Stimulated activated CD8-positive, alpha-beta memory T cell treated with anti-CD3 and anti-CD28 coated beads, Interleukin-7, amount 100 ng/mL, for 1 hour (primary cell): ENCODE measurements at places on chromosomes 7 and 10.

DNA sequence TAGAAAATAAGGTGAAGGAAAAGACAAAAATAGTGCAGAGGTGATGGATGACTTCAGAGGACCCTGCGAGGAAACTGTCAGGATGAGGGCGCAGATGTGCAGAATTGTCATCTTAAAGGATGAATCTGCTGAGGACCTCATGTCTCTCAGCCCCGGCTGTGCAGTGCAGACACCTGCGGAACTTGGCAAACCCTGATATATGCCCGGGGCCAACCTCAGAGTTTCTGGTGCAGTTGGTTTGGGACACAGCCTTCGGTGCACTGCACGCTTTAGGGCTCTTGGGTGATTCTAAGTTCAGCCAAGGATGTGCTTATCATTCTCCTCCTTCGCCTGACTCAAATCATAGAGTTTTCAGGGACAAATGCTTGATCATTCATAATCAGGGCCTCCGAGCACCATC lies 310.1 kb downstream of the TCERG1L start:
- no peak for DNase-seq

DNA sequence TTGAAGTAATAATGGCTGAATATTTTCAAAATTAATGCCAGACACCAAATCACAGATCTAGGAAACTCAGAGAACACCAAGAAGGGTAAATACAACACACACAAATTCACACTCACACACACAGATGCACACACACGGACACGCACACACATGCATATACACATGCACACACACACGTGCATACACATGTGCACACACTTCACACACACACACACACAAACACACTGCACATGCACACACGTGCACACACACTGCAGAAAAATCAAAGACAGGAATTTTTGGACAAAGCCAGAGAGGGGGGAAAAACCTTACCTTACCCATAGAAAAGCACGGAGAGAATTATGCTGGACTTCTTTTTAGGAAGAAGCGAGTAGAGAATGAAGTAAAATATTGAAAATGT lies 547.4 kb downstream of the PTPRN2 start:
- DNase-seq = no peak

DNA sequence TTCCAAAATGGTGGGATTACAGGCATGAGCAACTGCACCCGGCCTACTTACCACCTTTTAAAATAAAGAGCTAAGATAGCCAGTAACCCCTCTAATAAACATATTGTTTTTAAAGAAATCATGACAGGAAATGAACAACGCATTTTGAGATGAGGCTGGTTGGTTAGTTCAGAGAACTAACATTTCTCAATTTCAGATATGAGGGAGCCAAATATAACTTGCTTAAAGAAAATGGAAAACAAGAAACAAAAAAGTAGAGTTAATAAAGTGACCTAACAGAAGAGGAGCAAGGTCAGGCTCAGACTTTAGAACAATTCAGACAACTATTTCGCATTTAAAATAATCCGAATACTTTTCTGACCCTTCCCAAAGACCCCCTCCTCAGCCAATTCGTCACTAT lies 254.9 kb upstream of the PHF14 start:
- no peak for DNase-seq

DNA sequence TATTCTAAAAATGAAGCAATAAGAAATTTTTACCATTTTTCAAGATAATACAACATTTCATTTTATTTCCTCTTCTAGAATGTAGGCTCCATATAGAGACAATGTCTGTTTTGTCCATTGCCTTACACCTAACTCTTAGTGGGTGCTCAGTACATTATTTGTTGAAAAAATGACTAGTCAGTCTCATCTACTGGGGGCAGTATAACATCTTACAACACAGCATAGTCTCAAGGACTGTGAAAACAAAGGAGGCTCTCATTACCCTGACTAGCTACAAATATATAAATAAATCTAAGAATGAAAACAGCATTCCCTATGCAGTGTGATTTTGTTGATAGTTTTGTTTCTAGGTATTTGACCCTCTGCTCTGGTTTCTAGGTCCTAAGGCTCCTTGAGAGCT lies 11.6 kb downstream of the CRPPA start:
- no peak for DNase-seq

GRCh38 chr7:37009125-37009675 lies 284.9 kb upstream of the AOAH start:
- no peak for DNase-seq

- DNase-seq = no peak
Observed at GRCh38 chr7:113000316-113001020, 86.2 kb downstream of the GPR85 start.

DNA sequence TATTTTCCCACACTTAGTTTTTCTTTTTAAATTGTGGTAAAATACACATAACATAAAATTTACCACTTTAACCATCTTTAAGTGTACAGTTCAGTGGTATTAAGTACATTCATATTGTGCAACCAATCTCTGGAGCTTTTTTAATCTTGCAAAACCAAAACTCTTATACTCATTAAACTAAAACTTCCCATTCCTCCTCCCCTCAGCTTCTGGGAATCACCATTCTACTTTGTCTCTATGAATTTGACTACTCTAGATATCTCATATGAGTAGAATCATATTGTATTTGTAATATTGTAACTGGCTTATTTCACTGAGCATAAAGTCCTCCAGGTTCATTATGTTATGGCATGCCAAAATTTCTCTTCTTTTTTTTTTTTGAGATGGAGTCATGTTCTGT lies 86.4 kb upstream of the JAZF1 start:
- no peak for DNase-seq

- DNase-seq = no peak
Observed at GRCh38 chr7:106862317-106863089, 2.6 kb upstream of the PIK3CG start.

GRCh38 chr10:61385231-61386001 lies 67.8 kb downstream of the TMEM26 start:
- DNase-seq = no peak

DNA sequence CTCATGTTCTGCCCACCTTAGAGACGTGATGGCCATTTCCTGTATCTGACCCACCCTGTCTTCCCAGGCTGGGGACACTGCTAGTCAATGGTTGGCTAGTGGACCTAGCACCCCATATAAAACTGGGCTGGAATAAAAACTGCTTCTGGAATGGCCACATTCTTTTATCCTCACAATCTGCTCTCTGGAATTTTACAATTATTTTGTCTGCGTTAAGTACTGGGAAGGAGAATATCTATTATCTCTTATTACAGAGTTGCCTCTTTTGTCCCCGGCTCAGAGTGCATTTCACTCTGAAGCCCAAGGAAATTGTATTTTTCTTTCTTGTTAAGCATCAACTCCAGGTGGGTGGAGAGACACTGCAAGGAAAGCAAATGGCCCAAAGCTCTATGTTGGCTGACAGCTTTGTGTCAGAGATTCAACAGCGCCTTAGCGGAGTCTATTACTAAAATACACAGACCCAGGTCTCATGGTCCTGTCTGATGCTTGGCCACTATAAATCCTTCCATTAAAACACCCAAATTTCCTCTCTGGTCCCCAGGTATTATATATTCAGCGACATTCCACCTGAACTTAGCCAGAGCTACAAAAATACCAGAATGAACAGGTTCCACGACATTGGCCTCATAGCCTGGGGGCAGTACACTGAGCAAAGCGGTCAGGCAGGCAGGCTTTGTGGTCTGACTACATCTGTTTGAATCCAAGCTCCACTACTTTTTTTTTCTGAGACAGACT lies 121.7 kb downstream of the PRPF18 start:
- no peak for DNase-seq

DNA sequence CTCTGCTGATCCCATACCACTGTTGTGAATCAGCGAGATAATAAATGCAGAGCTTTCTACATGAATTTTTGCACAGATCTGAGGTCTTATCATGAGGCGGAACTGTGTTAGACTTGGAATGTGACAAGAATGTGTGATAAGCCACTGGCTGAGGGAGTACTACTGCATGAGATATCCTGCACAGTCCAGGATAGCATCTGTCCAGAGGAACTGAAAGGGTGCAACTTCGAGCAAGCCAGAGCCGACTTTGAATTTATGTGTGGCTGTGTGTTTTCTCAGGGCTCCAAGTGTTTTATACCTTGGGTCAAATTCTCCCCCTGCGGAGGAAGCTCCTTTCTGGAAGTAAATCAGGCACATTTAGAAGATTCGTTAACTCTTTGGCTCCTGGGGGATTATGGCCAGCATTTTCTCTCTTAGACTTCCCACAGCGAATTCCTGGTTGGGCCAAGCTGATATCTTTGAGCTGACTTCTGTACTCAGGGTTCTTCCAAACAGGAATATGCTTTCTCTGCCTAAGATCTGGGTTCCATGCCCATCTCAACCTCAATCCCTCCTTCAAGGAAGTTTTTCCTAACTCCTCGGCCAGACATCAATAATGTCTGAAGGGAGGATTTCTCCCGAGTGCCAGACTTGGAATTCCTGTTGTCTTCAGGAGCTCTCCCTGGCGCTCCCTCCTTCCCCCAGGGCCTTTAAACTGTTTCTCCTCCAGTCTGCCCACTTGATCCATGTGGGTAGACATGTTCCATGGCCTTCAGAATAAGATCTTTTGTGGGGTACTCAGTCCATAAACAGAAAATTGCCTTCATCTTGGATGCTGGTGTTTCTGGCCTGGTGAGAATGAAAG lies 2.5 kb upstream of the MEST start:
- DNase-seq = no peak

GRCh38 chr7:135189961-135190360 lies 19.5 kb upstream of the CYREN start:
- DNase-seq = no peak

- no peak for DNase-seq
Observed at GRCh38 chr10:52459097-52459496, 145.0 kb downstream of the DKK1 start.

DNA sequence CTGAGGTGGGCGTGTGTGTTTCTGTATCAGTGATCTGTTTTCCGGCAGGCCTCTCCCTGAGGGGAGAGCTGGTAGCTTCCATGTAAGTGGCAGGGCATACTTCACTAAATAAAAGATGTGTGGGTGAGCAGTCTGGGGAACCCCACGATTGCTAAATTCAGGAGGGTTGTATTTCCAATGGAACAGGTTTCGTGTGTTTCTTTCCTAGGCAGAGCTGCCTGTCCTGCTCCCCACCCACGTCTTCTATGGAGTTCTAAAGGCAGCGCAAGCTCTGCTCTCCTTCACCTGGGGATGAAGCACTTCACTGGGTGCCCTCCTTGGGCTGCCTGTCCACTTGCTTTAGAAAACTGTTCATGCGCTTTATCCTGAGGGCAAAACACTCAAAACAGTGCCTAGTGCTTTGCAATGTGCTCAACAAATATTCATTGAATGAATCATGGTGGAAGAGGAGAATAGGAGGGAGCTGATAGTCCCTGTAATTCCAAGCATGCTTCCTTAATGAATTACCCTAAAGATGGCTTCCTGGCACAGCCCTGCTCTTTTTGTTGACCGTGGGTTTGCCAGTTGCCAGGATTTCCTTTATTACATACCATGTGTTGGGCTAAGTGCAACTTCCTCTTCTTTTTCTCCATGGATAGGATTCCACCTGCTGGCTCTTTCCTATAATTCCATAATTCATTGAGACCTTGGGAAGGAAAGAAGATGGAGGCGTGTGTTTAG lies 50.6 kb upstream of the SRPK2 start:
- DNase-seq = no peak

- no peak for DNase-seq
Observed at GRCh38 chr10:1316121-1316808, 260.1 kb downstream of the WDR37 start.

DNA sequence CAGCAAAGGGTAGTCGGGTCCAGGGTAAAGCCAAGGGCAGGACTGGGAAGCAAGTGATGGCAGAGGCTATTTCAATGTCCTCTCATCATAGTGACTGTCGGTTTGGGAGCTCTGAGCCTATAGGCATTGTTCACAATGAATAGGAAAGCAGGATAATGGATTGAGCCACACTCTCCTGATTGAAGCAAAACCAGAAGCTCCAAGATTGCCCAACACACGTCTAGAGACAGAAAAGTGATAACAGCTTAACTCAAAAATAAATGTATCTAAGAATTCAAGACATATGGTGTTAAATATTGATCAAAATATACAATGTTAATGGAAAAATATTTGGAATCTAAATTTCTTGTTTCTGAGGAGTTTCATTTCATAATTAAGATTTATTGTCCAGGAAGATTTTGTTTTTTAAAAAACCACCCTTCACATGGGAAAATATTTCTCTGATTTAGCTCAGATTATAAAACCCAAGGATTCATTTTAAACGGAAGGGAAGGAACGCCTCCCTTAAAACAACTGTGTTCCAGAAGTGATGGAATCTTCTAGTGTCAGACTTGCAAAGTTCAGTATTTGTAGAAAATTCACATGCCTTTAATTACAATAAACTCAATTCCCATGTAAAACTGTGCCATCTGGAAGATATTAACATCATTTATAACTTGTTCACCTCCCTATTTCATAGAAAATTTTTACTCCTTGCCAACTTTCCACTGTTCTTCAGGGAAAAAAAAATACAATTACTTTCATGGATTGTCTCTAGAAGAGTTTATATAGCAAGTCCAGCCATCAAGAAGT lies 54.5 kb downstream of the NRP1 start:
- DNase-seq = no peak

DNA sequence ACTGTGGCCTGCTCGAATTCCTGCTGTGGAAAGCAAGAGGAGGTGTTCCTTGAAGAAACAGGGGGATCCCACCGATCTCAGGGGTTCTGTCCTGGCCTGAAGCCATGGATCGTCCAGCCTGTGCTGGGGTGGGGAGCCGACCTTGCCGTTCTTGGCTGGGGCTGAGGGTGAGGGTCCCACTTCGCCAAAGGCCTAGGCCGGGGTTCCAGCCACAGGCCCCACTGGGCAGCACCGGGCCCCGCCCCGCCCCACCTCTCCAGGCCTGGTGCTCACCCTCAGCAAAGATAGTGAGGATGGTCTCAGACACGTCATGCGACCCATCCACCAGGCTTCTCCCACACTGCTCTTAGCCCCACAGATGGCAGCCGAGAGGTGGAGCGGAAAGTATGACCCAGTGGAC lies 51.4 kb upstream of the ZNF716 start:
- DNase-seq = no peak

DNA sequence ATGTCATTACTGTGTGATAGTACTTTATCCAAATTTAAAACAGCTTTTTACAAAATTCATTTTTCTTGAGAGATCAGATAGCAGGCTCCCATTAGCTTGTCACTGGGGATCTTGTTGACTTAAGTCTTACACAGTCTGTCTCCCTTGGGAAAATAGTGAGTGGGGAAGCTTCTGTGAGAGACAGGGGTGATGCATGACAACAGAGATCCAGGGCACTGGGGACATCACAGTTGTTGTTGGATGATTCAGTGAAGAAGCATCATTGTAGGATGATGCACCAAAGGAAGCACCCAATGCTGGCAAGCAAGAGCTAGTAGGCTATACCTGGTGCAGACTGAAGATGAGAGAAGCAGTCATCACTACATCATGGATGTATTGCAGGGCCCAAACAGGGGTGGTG lies 284.7 kb downstream of the HDAC9 start:
- no peak for DNase-seq
